Activated naive CD4-positive, alpha-beta T cell treated with anti-CD3 and anti-CD28 coated beads, Interleukin-2, amount 50 U/mL, for 72 hours (primary cell): ENCODE measurements at places on chromosomes 11 and 22.

DNA sequence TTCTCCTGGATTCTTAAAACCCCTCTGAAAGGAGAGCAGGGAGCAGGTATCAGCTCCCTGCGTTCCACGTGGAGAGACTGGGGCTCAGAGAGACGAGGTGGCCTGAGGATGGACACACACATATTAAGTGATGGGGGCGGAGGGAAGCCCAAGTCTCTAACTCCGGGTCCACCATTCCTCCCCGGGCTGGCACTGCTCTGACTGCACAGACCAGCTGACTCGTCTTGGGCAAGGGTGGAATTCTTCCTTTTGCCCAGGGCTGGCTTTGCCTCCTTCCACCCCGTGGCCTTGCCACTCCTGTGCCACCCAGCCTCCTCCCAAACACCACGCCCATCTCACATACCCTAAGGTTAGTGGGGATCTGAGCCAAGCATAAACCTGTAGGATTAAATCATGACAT is 65.0 kb downstream of the BUD13 start:
- DNase-seq: no peak

- no peak for DNase-seq
Observed at GRCh38 chr11:64390558-64390957, 31.6 kb downstream of the RPS6KA4 start.

GRCh38 chr11:67605231-67606011 is 1.3 kb upstream of the NDUFV1 start:
- no peak for DNase-seq

GRCh38 chr11:110598725-110599124 is 113.5 kb downstream of the ARHGAP20 start:
- DNase-seq: no peak

- no peak for DNase-seq
Observed at GRCh38 chr22:29773233-29773632, 6.1 kb downstream of the UQCR10 start.

DNA sequence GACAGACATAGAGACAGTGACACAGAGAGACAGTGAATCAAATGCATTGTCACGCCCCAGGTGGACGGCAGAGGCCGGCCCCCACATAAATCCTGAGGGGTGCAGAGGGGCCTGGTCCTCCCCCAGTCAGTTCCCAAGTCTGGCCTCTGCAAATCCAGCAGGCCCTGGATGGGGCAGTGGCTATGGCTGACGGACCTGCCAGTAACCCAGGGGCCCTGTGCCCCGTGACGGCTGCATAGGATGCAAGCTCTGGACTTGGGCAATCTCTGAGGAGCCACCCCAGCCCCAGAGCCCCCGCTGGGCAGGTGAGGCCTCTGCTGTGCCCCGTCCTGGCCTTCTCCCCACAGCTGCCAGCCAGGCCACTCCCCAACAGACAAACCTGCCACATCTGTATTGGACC is 204.5 kb downstream of the BRD1 start:
- DNase-seq: no peak
